ENCODE measurements at places on chromosomes 11 and 22. TPM values are rescaled to one million over a fixed set of nuclear protein-coding genes. Genes with fewer than 3 reads are reported as not detected.

Gene SPECC1L
- total RNA-seq, result 27.1 TPM

Gene OR52N4
- total RNA-seq, result not detected

Gene FJX1
- total RNA-seq, result 64.6 TPM

Gene FOLR2
- total RNA-seq, result not detected

Gene APOL4
- total RNA-seq, result 2.7 TPM

Gene INPP5J
- total RNA-seq, result 0.35 TPM

Gene CABP4
- total RNA-seq, result 1.3 TPM

Gene DESI1
- 59.6 TPM for total RNA-seq

Gene MRGPRE
- not detected for total RNA-seq

Gene OR9G4
- total RNA-seq, result not detected

Gene PIWIL4
- total RNA-seq, result 1.1 TPM

Gene YPEL1
- 8.7 TPM for total RNA-seq

Gene ANO1
- total RNA-seq, result 3.0 TPM

Gene MS4A15
- not detected for total RNA-seq

Gene UCP2
- total RNA-seq, result 23.7 TPM

Gene CNGA4
- total RNA-seq, result 0.12 TPM

Gene GAL3ST1
- total RNA-seq, result 0.19 TPM

Gene CBL
- 38.7 TPM for total RNA-seq

Gene OR6T1
- total RNA-seq, result not detected

Gene MLC1
- not detected for total RNA-seq

Gene ADORA2A
- 60.6 TPM for total RNA-seq

Gene PAMR1
- total RNA-seq, result not detected

Measured in glomerular endothelial cell (primary cell).